ENCODE measurements at places on chromosomes 12 and 14.
A peak's percentile ranks its signal among the peaks of the same experiment; 100 is the strongest.

DNA sequence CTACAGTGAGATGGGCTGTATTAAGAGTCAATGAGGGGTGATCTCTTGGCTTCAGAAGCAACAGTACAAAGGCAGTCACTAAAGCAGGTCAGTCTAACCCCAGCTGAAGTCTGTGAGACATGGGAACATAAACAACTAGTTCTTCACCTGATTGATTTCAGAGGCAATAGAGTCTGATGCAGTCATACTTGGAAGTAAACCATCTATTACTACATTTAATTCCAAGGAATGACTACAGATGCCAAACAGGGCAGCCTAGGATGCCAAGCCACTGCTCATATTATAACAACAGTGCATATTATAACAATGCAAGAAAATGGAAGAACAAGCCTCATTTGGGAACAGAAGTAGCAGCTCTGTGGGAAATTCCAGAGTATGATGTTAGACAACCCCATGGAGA lies 35.8 kb downstream of the GRIN2B start:
- DNase-seq = no peak

DNA sequence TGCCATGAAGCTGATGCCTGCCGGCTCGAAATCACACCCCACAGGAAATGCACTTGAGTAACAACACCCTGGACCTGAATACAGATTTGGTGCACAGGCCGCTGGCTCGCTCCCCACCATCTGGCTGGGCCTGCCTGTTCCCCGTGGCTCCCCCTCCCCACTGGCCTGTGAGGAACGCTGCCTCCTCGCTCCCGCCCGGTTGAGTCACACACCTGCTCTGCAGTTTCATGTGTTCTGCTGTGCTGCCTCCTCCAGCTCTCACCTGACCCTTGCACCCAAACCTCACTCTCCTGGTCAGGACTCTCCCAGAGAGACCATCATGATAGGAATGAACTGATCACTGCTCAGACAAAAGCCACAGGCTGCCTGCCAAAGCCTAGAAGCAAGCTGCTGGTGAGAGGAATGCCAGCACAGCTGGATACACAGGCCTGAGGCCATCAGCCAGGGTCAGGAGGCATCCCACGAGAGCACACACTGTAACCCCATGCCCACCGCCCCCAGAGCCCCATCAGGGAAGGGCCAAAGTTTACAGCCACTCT lies 3.8 kb upstream of the SIVA1 start:
- no peak for DNase-seq

DNA sequence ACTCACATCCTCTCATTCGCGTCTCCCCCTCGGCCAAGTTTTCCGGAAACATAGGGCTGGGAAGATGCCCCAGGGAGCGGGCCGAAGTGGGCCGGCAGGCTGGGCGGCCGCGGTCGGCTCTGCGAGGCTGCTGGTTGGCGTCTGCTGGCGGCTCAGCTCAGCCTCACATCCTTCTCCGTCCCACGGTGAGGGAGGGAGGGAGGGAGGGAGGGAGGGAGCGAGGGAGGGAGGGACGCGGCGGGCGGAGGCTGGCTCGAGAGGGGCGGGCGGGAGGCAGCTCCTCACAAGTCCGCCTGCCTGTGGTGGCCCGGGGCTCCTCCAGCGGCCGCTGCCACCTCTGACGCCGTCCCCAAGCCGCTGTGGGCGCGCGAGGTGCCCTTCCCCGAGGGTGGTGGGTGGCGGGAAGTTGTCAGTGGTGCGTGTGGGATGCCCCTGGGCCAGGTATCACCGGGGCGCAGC lies 93.8 kb downstream of the RFLNA start:
- DNase-seq = peak; percentile 53

DNA sequence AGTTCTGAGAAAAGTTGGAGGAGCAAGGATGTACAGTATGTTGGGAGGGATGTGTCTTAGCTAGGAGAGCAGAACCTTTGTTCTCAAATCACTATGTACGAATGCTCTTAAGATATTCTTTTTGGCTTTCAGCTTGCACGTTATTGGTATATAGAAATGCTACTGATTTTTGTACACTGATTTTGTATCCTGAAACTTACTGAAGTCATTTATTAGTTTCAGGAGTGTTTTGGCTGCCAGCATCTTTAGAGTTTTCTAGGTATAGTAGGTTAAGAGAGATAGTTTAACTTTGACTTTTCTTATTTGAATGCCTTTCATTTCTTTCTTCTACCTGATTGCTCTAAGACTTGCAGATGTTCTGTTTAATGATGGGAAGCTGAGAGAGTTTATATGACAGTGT lies 442.8 kb upstream of the FBXO33 start:
- no peak for DNase-seq

- no peak for DNase-seq
Observed at GRCh38 chr14:76456200-76456599, 80.3 kb downstream of the ESRRB start.

DNA sequence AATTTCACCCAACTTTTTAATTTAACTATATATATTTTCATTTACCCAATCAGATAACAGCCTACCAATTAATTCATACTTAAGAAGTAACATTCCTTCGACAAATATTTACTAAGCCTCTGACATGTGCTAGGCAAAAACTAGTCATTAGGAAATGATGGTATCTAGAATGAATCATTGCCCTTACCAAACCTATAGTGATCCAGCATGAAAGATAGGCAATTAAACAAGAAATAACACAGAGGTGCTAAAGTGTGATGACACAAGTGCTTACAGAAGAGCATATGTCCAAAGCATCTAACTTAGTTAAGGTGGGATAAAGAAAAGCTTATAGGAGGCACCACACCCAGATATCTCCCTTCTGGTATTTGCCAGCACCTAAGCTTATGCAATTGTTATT lies 166.5 kb upstream of the RASSF8 start:
- no peak for DNase-seq

- DNase-seq = no peak
Observed at GRCh38 chr14:102878970-102879460, 43.4 kb upstream of the AMN start.

DNA sequence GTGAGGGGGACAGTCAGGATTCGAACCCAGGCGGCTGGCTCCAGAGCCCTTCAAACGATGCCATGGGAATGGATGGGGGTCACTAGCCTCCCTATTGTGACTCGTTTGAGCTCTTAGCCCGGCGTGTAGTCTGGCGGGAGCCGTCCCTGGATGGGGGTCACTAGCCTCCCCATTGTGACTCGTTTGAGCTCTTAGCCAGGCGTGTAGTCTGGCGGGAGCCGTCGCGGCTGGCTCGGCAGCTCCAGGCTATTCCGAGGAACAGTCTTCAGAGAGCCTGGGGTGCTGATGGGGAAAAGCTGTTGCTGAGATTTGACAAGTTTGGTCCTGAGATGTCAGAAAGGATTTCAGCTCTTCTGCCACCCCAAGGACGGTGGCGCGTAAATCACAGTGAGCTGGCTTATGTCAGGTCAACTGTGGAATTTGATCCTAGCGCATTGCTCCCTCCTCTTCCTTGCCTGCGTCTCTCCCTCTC lies 58.3 kb downstream of the CALM1 start:
- no peak for DNase-seq

DNA sequence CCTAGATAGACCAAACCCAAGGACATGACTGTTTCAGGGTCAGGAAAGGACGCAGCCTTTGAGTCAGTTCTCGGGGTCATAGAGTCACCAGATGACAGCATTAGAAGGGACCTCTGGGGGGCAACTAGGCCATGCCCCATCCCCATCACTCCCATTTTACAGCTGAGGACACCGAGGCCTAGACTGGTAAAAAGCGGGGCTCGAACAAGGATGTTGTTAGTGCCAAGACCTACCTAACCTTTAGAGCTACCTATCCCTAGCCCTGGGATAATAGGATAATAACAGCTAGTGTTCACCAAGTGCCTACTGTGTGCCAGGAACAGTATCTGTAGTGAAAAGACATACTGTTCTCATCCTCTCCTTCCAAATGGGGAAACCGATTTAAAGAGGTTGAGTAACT lies 48.7 kb downstream of the PLEKHG3 start:
- no peak for DNase-seq

GRCh38 chr14:55911776-55912175 lies 206.4 kb upstream of the PELI2 start:
- DNase-seq = no peak

DNA sequence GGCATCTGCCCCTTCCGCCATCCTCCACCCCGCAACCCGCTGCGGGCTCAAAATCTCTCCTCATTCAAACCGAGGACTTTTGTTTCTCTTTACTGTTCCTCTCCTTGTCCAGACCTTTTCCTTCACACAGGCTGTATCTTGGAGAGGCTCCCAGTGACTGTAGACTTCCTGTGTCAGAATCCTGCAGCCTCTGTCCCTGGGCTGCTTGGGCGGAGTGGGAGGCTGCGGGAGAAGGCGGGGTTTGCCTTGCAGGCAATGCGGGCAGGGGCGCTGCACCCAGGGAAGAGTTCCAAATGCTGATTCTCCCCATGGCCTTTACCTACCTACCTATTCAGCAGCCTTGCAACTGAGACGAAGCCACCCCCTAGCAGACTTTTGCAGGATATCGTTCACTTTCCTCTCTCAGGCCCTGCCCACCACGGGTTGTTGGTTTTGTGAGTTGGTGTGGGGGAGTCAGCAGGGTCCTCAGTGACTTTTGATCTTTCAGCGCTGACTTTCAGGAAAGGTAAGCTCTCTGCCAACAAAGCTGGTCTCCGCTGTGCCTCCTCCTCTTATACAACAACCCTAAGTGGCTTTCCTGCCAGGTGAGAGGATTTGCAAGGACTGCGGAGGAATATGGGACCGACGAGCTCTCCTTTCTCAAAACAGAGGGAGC lies 79.0 kb upstream of the KCNA1 start:
- DNase-seq = no peak

DNA sequence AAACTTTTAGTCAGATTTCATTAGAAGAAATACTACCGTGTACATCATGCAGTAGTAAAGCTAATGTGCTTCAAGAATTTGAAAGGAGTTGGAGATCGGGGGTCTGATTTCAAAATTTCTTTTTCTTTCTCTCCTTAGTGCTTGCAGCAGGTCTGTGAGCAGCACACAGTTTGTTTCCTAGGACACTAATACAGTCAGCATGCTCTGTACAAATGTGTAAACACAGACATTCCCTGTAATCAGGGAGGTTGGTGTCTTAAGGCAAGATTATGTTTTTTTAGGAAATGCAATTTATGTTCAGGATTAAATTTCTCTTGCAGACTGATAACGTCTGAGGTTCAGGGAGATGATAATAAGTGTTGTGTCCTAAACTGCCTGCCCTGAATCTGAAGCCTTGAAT lies 142.7 kb downstream of the ALX1 start:
- DNase-seq = no peak

DNA sequence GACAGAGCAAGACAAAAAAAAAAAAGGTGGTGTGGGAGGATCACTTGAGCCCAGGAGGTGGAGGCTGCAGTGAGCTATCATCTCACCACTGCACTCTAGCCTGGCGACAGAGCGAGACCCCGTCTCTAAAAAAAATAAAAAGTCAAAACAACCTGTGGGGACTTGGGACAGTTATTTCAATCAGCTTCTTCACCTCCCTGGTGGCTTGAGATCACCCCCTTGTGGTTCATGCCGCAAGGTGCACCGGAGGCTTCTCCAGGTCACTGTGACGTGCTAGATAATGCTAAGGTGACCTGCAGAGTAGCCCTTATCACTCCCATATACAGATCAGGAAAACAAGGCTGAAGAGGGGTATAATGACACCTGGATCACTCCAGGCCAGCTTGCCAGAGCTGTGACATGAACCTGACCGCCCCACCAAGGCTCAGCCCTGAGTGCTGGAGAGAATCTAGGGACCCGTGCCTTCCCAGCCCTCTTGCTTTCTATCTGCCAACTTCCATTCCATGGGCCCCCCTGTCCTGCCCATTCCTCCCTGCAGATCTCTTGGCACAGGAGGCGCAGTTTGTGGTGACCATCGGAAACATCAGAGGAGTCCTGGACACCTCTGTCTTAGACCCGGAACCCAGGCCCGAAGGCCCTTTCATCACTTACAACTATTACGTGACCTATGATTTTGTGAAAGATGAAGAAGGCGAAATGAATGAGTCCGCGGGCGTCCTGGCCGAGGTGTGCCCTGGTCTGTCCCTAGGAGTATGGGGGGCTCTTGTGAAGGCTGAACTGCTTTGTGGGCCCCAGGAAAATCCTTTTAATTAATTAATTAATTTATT lies 8.1 kb downstream of the LRRC43 start:
- peak; percentile 38 for DNase-seq

DNA sequence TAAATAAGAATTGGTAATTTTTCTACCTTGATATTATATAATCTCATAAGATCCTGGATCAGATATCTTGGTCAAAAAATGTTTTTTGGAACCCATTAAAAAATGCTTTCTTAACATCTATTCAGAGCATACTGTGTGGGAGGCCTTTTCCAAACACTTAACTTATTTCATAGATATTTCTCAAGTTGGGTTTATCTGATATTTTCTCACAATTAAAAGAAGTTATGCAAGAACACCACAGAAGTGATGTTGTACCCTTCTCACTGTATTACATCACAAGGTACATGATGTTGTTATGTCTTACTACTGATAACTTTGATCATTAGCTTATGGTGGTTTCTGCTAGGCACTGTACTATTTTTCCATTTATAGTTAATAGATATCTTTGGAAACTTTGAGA lies 23.4 kb upstream of the PRPF39 start:
- no peak for DNase-seq

GRCh38 chr14:32005628-32006027 lies 71.5 kb upstream of the ARHGAP5 start:
- no peak for DNase-seq

- no peak for DNase-seq
Observed at GRCh38 chr12:16027002-16027401, 115.9 kb downstream of the DERA start.

GRCh38 chr14:70472253-70473159 lies 20.5 kb downstream of the ADAM21 start:
- DNase-seq = no peak

- DNase-seq = no peak
Observed at GRCh38 chr14:31835049-31835448, 242.1 kb upstream of the ARHGAP5 start.

GRCh38 chr14:33515441-33515840 lies 435.4 kb downstream of the EGLN3 start:
- DNase-seq = no peak

- DNase-seq = no peak
Observed at GRCh38 chr12:4031703-4032291, 158.6 kb upstream of the PARP11 start.

DNA sequence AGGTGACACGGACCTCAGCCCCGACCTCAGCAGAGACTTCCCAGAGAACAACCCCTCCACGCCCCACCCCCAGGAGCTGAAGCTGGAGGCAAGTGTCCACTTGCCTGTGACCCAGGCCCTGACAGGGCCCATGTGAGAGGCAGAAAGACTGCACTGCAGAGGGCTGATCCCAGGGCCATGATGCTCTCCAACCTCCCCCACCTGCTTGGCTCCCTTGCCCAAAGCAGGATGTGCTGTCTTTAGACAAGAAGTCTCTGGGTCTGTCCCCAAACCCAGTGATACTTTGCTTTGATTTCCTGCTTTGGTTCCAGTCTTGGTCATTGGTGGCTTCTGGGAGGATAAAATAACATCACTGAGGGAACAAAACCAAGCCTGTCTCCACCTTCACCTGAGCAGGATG lies 59.4 kb downstream of the BCL11B start:
- DNase-seq = no peak

Measured in naive thymus-derived CD8-positive, alpha-beta T cell (primary cell).